ENCODE measurements at places on chromosomes 7 and 10. TPM values are rescaled to one million over a fixed set of nuclear protein-coding genes. Genes with fewer than 3 reads are reported as not detected.

- no peak for ATAC-seq
Observed at GRCh38 chr7:112708236-112708635, 82.0 kb downstream of the TMEM168 start.

GRCh38 chr10:126867567-126868365 lies 37.5 kb upstream of the DOCK1 start:
- no peak for ATAC-seq

- peak; percentile 68 for ATAC-seq
Observed at GRCh38 chr10:102229810-102230263, 3.7 kb downstream of the ELOVL3 start.

DNA sequence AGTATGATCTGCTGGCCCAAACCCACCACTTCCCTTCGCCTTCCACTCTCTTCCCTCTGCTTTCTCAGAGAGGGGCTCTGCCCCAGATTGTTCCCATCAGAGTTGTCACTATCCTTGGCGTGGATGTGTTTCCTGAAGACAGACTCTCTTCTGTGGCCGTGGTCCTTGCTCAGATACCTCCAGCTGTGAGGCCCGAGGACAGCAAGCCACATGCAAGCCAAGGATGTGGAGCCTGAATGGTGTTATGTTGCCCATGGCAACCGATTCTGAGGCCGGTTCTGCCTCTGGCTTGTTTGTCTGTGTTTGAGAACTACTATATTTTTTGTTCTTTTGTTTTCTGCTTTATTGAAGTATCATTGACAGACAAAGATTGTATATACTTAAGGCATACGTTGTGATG lies 247.4 kb upstream of the PODXL start:
- no peak for ATAC-seq

DNA sequence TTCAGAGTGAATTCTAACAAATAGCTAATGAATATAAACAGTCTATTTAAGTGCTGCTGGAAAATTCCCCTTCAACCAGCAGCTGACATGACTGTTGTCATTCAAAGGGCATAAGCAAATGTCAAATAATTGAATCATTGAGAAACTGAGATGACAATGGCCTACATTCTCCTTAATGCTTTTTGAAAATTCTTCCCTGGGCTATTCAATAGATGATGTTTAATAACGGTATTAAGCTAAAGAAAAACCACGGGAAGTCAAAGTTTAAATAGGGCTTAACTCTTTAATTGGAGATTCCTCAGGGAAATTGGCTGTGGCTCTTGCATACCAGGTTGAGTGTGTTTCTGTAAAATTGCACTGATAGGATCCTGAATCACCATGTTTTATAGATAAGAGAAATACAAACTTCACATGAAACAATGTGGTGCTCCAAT lies 77.0 kb downstream of the ARL4A start:
- ATAC-seq, result no peak

DNA sequence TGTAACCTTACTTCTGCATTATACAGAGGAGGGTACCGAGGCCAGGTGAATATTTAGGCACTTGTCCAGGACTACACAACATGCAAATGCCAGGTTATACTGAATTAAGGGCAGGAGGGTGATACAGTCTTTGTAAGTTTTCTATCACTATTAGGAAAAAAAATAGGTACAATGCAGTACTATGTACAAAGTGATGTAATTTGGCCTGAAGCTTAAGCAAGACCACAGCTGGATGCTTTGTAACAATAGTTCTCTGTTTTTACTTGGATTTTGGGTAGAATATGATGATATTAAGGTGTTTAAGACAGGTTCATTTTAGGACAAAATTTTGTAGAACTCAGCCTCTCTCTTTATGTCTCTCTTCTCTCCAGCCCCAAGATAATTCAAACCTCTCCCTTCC lies 2.8 kb upstream of the NXPH1 start:
- ATAC-seq, result no peak

GRCh38 chr7:32481176-32481575 lies 9.0 kb downstream of the LSM5 start:
- no peak for ATAC-seq

DNA sequence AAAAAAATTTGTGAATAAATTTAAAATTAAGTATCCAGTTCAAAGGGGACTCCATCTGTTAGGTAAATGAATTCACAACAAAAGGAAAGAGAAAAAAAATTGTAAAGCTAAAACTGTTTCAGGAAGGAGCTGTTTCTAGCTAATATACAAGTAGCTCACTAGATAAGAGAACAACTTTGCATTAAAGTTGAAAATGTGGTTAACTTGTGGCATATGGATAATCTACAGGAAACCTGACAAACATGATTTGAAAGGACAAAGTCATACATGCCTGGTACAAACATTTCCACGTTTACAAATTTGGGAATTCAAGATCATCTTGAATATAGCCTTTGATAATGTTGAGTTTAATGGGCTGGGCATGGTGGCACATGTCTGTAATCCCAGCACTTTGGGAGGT lies 8.9 kb downstream of the NT5C3A start:
- ATAC-seq, result no peak

- no peak for ATAC-seq
Observed at GRCh38 chr7:139869886-139870285, 40.8 kb downstream of the TBXAS1 start.

- no peak for ATAC-seq
Observed at GRCh38 chr10:2460812-2461211, 606.5 kb upstream of the PFKP start.

- ATAC-seq, result no peak
Observed at GRCh38 chr10:3452683-3453361, 280.2 kb upstream of the PITRM1 start.

DNA sequence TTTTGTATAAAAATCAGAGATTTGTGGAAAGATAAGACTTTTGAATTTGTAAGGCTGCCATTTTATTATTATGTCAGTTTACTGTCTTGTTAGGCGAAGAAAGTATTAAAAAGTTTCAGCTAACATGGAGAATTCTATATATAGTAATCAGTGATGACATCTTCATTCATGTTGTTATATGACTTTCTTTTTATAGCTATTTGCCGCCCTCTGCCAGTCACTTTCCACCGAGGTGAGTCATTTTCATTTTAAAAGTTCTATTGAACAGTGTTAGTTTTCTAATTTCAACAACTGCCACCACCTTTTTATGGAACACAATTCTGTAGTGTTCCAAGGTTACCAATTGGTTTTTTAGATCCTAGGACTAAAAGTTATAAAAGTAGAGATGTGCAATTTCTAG lies 11.8 kb downstream of the CUTC start:
- ATAC-seq, result no peak

DNA sequence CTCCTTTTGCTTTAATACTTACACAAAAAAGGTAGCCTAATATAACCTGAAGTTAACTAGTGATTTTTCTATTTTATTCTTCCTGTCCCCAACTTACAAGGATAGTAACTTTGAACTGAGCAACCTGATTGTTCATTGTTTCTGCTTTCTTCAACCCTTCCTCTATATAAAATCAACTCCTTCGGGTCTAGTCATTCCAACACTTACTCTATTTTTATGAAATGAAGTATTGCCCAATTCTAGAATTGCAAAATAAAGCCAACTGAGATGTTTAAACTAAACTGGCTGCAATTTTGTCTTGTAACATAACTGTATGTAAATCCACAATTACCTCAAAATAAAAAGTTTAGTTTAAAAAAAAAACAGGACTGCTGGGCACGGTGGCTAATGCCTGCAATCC lies 20.3 kb upstream of the DNA2 start:
- no peak for ATAC-seq

- ATAC-seq, result peak; percentile 46
Observed at GRCh38 chr7:106625678-106626301, 35.2 kb downstream of the CCDC71L start.

- no peak for ATAC-seq
Observed at GRCh38 chr7:145543242-145543641, 573.4 kb upstream of the CNTNAP2 start.

- ATAC-seq, result peak; percentile 68
Observed at GRCh38 chr10:92742331-92743228, 52.8 kb downstream of the HHEX start.

GRCh38 chr7:139820089-139820488 lies 9.0 kb upstream of the TBXAS1 start:
- ATAC-seq, result peak; percentile 79

GRCh38 chr10:85447690-85448089 lies 918.9 kb downstream of the GRID1 start:
- no peak for ATAC-seq

GRCh38 chr10:36448760-36449691 lies 676.4 kb upstream of the ANKRD30A start:
- ATAC-seq, result peak; percentile 47

DNA sequence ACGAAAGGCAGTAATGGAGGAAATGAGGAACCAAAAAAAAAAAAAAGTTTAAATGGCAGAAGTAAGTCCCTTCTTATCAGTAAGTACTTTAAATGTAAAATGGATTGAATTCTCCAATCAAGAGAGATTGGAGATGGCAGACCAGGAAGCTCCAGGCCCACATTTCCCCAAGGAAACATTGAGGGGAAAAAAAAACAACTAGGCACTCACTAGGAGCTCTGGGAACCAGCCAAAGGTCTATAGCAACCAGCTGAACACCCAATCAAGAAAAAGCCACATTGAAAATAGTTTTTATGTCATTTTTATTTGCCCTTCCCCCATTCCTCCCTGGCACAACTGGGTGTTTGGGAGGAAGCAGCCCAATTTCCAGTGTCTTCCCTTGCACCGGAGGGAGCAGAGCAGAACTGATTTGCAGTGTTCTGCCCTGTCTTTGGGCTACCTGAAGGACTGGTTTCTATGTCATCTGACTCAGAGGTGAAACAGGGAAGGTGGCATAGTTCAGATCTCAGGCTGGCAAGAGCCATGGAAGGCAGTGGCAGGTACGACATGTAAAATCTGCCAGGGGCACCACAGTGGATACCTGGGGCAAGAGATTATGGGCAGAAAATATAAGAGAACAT lies 121.9 kb downstream of the SMURF1 start:
- peak; percentile 92 for ATAC-seq

- no peak for ATAC-seq
Observed at GRCh38 chr7:18715988-18716387, 220.4 kb downstream of the HDAC9 start.

Gene EPHA1
- 79.0 TPM for total RNA-seq

Gene FKBP9
- total RNA-seq, result 62.9 TPM

Gene UBTD1
- 5.1 TPM for total RNA-seq

Gene HMX3
- not detected for total RNA-seq

Gene OPALIN
- not detected for total RNA-seq

Gene SUN3
- total RNA-seq, result not detected

Gene GNGT1
- total RNA-seq, result 0.08 TPM

Gene NKX2-3
- 0.12 TPM for total RNA-seq

Gene MSMB
- 0.64 TPM for total RNA-seq

Gene CALML3
- total RNA-seq, result 501 TPM

Gene WDR11
- total RNA-seq, result 39.3 TPM

Gene MBL2
- total RNA-seq, result not detected

Gene CELF2
- total RNA-seq, result 3.5 TPM

Gene GCK
- not detected for total RNA-seq

Gene IFIT2
- total RNA-seq, result 1.5 TPM

Gene SPDYE5
- not detected for total RNA-seq

Gene POLR3A
- 8.3 TPM for total RNA-seq

Gene NRCAM
- 10.9 TPM for total RNA-seq
